ENCODE measurements at places on chromosomes 2 and 18. TPM values are rescaled to one million over a fixed set of nuclear protein-coding genes. Genes with fewer than 3 reads are reported as not detected.

Gene ANKRD12
- 16.8 TPM for total RNA-seq

Gene MOGAT1
- total RNA-seq: 4.3 TPM

- no peaks in the 10 kb centered on the region for H3K27me3 ChIP-seq
- H3K27ac ChIP-seq: peak overlapping the region; percentile 96
- H3K36me3 ChIP-seq: peaks cover 1% of the 10 kb centered on the region
- no peak for DNase-seq
Observed at GRCh38 chr2:28751956-28752630, 463 bp downstream of the PPP1CB start.

DNA sequence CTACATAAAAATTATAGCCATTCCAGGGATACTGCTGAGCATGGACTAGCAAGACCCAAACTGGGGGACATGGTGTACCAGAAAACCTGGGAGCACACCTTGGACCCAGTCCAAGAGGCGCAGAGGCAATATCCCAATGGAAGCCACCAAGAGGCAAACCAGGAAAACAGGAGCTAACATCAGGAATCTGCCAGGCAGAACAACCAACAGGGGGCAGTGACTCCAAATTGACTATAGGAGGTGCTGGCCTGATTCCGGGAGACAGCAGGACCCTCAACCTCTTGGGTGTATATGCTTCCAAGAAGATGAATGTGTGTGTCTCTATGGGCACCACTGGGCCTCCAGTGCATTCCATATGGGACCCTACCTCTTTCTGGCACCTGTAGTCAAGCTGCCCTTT lies 172.7 kb upstream of the ARL4C start:
- no peak overlapping the region for H3K4me3 ChIP-seq
- H3K36me3 ChIP-seq: no peaks in the 10 kb centered on the region
- H3K27me3 ChIP-seq: no peaks in the 10 kb centered on the region

- DNase-seq: no peak
- H3K4me3 ChIP-seq: no peak overlapping the region
- H3K27ac ChIP-seq: no peak overlapping the region
- no peaks in the 10 kb centered on the region for H3K36me3 ChIP-seq
- peaks cover 6% of the 10 kb centered on the region for H3K27me3 ChIP-seq
Observed at GRCh38 chr2:197102231-197102630, 175.7 kb upstream of the PGAP1 start.
